ENCODE measurements at places on chromosomes 1 and 21. TPM values are rescaled to one million over a fixed set of nuclear protein-coding genes. Genes with fewer than 3 reads are reported as not detected.

TAS1R1 gene
- total RNA-seq: not detected

HSPB7 gene
- total RNA-seq: not detected

RGS16 gene
- 33.8 TPM for total RNA-seq

C1orf185 gene
- total RNA-seq: not detected

TMOD4 gene
- total RNA-seq: 2.5 TPM

LY9 gene
- 19.1 TPM for total RNA-seq

TNFRSF14 gene
- 140 TPM for total RNA-seq

OR6K3 gene
- total RNA-seq: not detected

INAVA gene
- not detected for total RNA-seq

KRTAP11-1 gene
- not detected for total RNA-seq

CFHR3 gene
- not detected for total RNA-seq

OR2T3 gene
- not detected for total RNA-seq

CR1L gene
- total RNA-seq: not detected

EPHA10 gene
- not detected for total RNA-seq

HCN3 gene
- 1.5 TPM for total RNA-seq

LMX1A gene
- not detected for total RNA-seq

ACTL8 gene
- total RNA-seq: not detected

NPHS2 gene
- total RNA-seq: not detected

TIE1 gene
- total RNA-seq: not detected

FAAP20 gene
- 71.7 TPM for total RNA-seq

AMY1B gene
- total RNA-seq: not detected

GRIK3 gene
- not detected for total RNA-seq

MPZ gene
- 2.8 TPM for total RNA-seq

ST6GALNAC3 gene
- 2.7 TPM for total RNA-seq

AIM2 gene
- 8.6 TPM for total RNA-seq

CD5L gene
- total RNA-seq: not detected

PADI3 gene
- not detected for total RNA-seq

ADGRL2 gene
- not detected for total RNA-seq

CD1B gene
- total RNA-seq: not detected

CDC73 gene
- 50.2 TPM for total RNA-seq

GPR89A gene
- total RNA-seq: 23.1 TPM

ORC1 gene
- total RNA-seq: 51.0 TPM

Measured in activated CD8-positive, alpha-beta T cell treated with anti-CD3 and anti-CD28 coated beads for 36 hours (primary cell).